Osteocyte (in vitro differentiated cells): ENCODE measurements at places on chromosomes 11 and 22. TPM values are rescaled to one million over a fixed set of nuclear protein-coding genes. Genes with fewer than 3 reads are reported as not detected.

GRCh38 chr22:36026741-36027140 lies 1.9 kb downstream of the RBFOX2 start:
- peaks cover 49% of the 10 kb centered on the region for H3K4me1 ChIP-seq
- DNase-seq: no peak
- H3K27me3 ChIP-seq: no peaks in the 10 kb centered on the region
- H3K36me3 ChIP-seq: peaks cover 7% of the 10 kb centered on the region
- peak overlapping the region; percentile 89 for H3K4me3 ChIP-seq
- H3K27ac ChIP-seq: peak overlapping the region; percentile 90

GRCh38 chr11:131864228-131864627 lies 493.8 kb downstream of the NTM start:
- H3K27me3 ChIP-seq: no peaks in the 10 kb centered on the region
- H3K27ac ChIP-seq: no peak overlapping the region
- no peak for DNase-seq
- H3K4me1 ChIP-seq: peaks cover 11% of the 10 kb centered on the region
- H3K36me3 ChIP-seq: no peaks in the 10 kb centered on the region
- no peak overlapping the region for H3K4me3 ChIP-seq

GRCh38 chr11:121292495-121293287 lies at the start of gene SC5D:
SC5D (plus strand) TSS chr11:121292771; CDS start chr11:121303376, 10,605 bp downstream.
- peaks cover 21% of the 10 kb centered on the region for H3K27me3 ChIP-seq
- H3K27ac ChIP-seq: peak within 1 kb of the TSS; percentile 76
- DNase-seq: peak; percentile 96
- H3K4me3 ChIP-seq: peak within 1 kb of the TSS; percentile 85

DNA sequence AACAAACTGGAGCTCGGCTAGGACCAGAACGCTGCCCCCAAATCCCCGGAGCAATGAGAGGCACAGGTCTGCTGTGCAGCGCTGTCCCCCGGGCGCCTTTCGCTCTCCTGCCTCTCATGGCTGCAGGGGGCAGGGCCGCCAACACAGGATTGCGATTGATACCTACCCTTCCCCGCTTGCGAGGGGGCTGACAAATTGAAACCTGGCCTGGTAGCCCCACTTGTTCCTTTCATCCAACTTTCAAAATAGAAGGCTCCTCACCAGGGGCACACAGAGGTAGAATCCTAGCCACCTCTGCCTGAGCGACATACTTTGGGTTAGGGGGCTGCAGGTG lies 642 bp upstream of the CASTOR1 start:
- DNase-seq: no peak
- H3K4me1 ChIP-seq: peaks cover 31% of the 10 kb centered on the region
- H3K27ac ChIP-seq: peak overlapping the region; percentile 81
- H3K4me3 ChIP-seq: peak overlapping the region; percentile 73

SLN gene
- total RNA-seq: not detected in 2 replicates

DNA sequence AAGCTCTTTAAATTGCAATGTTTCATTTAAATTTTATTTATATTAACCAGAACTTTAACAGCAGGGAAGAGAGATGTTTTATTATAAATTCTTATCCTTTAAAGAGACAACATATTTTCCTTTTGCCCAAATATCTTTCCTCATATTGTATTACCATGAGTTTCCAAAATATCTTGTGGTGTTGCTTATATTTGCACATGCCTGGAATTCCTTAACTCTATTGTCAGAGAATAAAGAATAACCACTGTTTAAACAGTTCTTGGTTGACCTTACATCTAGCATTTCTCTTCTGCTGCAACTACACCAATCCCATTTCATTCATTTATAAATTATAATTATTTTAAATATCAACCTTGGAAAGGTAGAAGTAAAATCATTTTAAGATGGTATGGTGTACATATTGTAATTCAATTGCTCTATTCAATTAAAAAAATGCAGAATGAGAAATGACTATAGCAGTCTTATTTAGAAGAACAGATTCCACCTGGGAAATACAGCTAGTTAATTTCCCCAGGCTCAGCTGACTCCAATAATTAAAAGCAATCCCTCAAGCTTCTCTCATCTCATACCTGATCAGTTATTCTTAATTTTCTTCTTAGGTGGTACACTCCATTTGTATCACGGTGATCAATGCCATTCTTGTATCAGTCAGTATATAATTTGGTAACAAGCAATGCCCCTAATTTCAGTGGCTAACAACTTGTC lies 923.3 kb downstream of the KCNA4 start:
- H3K27ac ChIP-seq: peak overlapping the region; percentile 63
- peaks cover 4% of the 10 kb centered on the region for H3K36me3 ChIP-seq
- no peaks in the 10 kb centered on the region for H3K27me3 ChIP-seq
- no peak for DNase-seq

F2 gene
- total RNA-seq: 0.19 TPM in 1 of 2 replicates, not detected in the other

DEPDC7 gene
- total RNA-seq: 2.9 and 3.7 TPM in 2 replicates

MRE11 gene
- 21.2 and 21.4 TPM in 2 replicates for total RNA-seq

P2RY2 gene
- total RNA-seq: not detected in 2 replicates

DNA sequence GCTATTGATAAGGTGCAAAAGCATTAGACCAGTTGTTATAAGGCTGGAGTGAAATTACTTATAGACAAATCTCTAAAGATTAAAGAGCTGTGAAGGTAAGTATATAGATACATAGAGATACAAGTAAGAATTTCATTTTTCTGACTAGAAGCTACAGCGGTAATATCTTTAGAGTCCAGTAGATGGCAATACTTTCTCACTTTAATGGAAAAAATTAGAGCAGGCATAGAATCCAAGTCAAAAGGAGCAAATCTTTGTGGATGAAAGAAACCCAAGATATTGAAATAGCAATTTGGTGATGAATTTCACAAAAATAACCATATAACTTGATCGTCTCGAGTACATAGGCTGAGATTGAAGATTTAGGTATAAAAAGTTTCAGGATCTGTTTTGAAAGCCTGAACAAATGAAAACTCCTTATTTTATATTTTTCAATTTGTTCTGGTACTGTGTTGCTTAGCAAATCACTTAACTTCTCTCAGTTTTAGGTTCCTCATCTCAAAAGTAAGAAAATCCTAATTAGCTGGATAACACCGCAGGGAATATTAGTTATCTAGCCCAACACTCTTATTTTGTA lies 81.9 kb downstream of the UVRAG start:
- H3K4me3 ChIP-seq: no peak overlapping the region
- DNase-seq: no peak
- no peaks in the 10 kb centered on the region for H3K27me3 ChIP-seq
- peaks cover 7% of the 10 kb centered on the region for H3K36me3 ChIP-seq
- no peak overlapping the region for H3K27ac ChIP-seq

SLC37A2 gene
- 0.37 and 0.64 TPM in 2 replicates for total RNA-seq

CADM1 gene
- total RNA-seq: 19.6 and 24.2 TPM in 2 replicates

TRPC6 gene
- total RNA-seq: 40.7 and 43.8 TPM in 2 replicates

APOL5 gene
- total RNA-seq: not detected in 2 replicates

DNA sequence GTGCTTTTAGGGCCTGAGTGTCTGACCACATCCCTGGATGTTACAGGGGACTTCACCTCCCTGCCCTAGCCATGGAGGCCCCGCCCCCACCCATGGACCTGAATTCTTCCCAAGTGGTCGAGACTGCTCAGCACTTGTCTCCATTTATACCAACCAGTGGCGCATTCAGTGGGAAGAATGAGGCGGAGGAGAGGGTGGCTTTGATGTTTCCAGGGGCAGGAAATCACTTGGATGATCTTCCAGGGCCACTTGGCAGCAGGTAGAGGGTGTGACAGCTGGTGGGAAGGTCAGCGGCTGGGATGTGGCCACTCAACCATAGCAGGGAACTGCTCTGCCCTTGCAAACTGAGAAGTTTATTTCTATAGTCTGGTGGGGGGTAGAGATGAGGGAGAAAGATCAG lies 155.1 kb upstream of the BLID start:
- H3K27ac ChIP-seq: no peak overlapping the region
- peaks cover 27% of the 10 kb centered on the region for H3K27me3 ChIP-seq
- no peaks in the 10 kb centered on the region for H3K4me1 ChIP-seq
- H3K36me3 ChIP-seq: no peaks in the 10 kb centered on the region
- no peak overlapping the region for H3K4me3 ChIP-seq

DNA sequence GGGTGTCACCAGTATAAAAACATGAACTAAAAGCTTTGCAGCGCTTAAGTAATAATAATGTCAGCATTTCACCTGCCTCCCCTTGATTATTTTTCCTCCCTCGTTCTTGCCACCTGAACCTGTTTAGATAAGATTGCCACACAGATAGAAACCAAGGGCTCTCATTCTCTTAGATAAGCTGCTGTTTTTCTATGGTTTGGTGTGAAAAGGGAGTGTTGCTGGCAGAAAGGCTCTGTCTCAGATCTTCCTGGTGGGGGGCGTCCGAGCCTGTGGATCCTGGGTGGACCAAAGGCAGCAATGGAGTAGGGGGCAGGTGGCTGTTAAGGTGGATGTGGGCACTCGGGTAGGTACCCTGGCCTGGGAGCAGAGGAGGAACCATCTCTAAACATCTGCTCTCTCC lies 147.5 kb downstream of the ST3GAL4 start:
- DNase-seq: no peak
- no peak overlapping the region for H3K27ac ChIP-seq
- H3K4me3 ChIP-seq: no peak overlapping the region
- H3K4me1 ChIP-seq: no peaks in the 10 kb centered on the region
- no peaks in the 10 kb centered on the region for H3K36me3 ChIP-seq
- H3K27me3 ChIP-seq: peaks cover 8% of the 10 kb centered on the region

DNA sequence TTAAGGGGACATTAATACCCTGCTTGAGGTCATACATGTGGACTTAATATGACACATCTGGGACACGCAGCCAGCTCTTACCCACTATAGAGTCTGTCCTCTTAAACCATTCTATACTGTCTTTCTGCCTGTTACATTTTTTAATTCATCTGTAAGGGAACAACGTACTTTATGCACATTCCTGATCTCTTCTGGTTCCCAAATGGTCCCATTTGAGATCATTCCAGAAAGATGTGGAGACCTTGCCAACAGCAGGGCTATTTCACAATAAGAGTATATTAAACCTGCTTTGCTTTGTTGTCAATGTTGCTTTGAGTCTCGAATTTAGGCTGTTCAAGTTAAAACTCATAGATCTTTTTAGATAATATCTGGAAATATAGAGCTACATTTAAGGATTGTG lies 332.2 kb upstream of the RAG2 start:
- DNase-seq: no peak
- no peaks in the 10 kb centered on the region for H3K27me3 ChIP-seq
- H3K27ac ChIP-seq: no peak overlapping the region
- H3K4me3 ChIP-seq: no peak overlapping the region
- H3K4me1 ChIP-seq: no peaks in the 10 kb centered on the region
- H3K36me3 ChIP-seq: no peaks in the 10 kb centered on the region

GRCh38 chr11:46279126-46280099 lies 2.0 kb downstream of the CREB3L1 start:
- peak overlapping the region; percentile 83 for H3K27ac ChIP-seq
- no peak for DNase-seq
- H3K4me3 ChIP-seq: peak overlapping the region; percentile 84
- peaks cover 56% of the 10 kb centered on the region for H3K4me1 ChIP-seq
- no peaks in the 10 kb centered on the region for H3K27me3 ChIP-seq

GRCh38 chr11:20937826-20938225 lies 268.4 kb downstream of the NELL1 start:
- H3K27me3 ChIP-seq: no peaks in the 10 kb centered on the region
- H3K27ac ChIP-seq: no peak overlapping the region
- H3K4me3 ChIP-seq: no peak overlapping the region
- no peaks in the 10 kb centered on the region for H3K4me1 ChIP-seq

NLRP6 gene
- not detected in 2 replicates for total RNA-seq

GRCh38 chr11:32890843-32891656 lies 1.6 kb upstream of the QSER1 start:
- peak overlapping the region; percentile 87 for H3K4me3 ChIP-seq
- no peak overlapping the region for H3K27ac ChIP-seq
- no peaks in the 10 kb centered on the region for H3K36me3 ChIP-seq

SLC1A2 gene
- total RNA-seq: 0.32 and 0.44 TPM in 2 replicates

GRCh38 chr11:119339589-119340334 lies 921 bp downstream of the C1QTNF5 start:
- H3K4me1 ChIP-seq: peaks cover 44% of the 10 kb centered on the region
- H3K36me3 ChIP-seq: no peaks in the 10 kb centered on the region
- peak; percentile 93 for DNase-seq
- peaks cover 10% of the 10 kb centered on the region for H3K27me3 ChIP-seq
- peak overlapping the region; percentile 66 for H3K4me3 ChIP-seq
- H3K27ac ChIP-seq: no peak overlapping the region

DNA sequence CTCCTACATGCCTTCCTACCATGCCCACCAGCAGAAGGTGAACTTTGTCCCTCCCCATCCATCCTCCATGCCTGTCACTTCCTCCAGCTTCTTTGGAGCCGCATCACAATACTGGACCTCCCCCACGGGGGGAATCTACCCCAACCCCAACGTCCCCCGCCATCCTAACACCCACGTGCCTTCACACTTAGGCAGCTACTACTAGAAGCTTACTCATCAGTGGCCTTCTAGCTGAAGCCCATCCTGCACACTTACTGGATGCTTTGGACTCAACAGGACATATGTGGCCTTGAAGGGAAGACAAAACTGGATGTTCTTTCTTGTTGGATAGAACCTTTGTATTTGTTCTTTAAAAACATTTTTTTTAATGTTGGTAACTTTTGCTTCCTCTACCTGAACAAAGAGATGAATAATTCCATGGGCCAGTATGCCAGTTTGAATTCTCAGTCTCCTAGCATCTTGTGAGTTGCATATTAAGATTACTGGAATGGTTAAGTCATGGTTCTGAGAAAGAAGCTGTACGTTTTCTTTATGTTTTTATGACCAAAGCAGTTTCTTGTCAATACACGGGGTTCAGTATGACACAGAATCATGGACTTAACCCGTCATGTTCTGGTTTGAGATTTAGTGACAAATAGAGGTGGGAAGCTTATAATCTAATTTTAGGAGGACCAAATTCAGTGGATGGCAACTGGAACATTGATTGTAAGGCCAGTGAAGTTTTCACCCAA lies 56.1 kb downstream of the KCNJ1 start:
- H3K27ac ChIP-seq: no peak overlapping the region
- peaks cover 33% of the 10 kb centered on the region for H3K36me3 ChIP-seq
- peaks cover 24% of the 10 kb centered on the region for H3K4me1 ChIP-seq
- no peaks in the 10 kb centered on the region for H3K27me3 ChIP-seq

TMEM151A gene
- 0.46 and 0.55 TPM in 2 replicates for total RNA-seq

- no peaks in the 10 kb centered on the region for H3K36me3 ChIP-seq
- peaks cover 9% of the 10 kb centered on the region for H3K4me1 ChIP-seq
- H3K27me3 ChIP-seq: no peaks in the 10 kb centered on the region
- no peak overlapping the region for H3K4me3 ChIP-seq
- no peak overlapping the region for H3K27ac ChIP-seq
- peak; percentile 73 for DNase-seq
These were observed 3.9 kb upstream of the GNAZ start for GRCh38 chr22:23066200-23067022.

- H3K27me3 ChIP-seq: no peaks in the 10 kb centered on the region
- H3K36me3 ChIP-seq: peaks cover 38% of the 10 kb centered on the region
- no peak overlapping the region for H3K4me3 ChIP-seq
- DNase-seq: no peak
These were observed 56.8 kb downstream of the DGCR2 start for GRCh38 chr22:19065298-19065859.

GRCh38 chr11:33390944-33391892 lies 134.0 kb downstream of the HIPK3 start:
- DNase-seq: peak; percentile 53
- H3K4me1 ChIP-seq: peaks cover 10% of the 10 kb centered on the region
- H3K27ac ChIP-seq: no peak overlapping the region
- H3K4me3 ChIP-seq: no peak overlapping the region
